ENCODE measurements at places on chromosomes 7 and 10.

- DNase-seq: no peak
Observed at GRCh38 chr7:130290745-130291144, 2.2 kb upstream of the CPA4 start.

GRCh38 chr7:155109121-155109520 lies 39.0 kb downstream of the HTR5A start:
- DNase-seq: no peak

DNA sequence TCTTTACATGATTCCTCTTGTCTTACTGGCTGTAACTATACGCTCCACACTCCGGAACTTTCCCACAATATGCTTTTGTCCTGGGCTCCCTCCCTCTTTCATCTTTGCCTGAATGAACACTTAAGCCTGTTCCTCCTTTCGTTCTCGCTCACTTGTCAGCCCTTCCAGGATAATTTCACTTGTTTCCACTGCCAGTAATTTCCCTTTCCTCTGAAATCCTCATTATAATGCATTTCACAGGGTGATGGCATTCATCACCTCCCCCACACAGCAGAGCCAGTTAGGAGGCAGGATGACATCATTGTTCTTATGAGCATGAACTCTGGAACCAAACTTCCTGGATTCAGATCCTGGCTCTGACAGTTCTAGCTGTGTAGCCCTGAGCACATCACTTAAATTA lies 372.6 kb downstream of the GPR158 start:
- no peak for DNase-seq

DNA sequence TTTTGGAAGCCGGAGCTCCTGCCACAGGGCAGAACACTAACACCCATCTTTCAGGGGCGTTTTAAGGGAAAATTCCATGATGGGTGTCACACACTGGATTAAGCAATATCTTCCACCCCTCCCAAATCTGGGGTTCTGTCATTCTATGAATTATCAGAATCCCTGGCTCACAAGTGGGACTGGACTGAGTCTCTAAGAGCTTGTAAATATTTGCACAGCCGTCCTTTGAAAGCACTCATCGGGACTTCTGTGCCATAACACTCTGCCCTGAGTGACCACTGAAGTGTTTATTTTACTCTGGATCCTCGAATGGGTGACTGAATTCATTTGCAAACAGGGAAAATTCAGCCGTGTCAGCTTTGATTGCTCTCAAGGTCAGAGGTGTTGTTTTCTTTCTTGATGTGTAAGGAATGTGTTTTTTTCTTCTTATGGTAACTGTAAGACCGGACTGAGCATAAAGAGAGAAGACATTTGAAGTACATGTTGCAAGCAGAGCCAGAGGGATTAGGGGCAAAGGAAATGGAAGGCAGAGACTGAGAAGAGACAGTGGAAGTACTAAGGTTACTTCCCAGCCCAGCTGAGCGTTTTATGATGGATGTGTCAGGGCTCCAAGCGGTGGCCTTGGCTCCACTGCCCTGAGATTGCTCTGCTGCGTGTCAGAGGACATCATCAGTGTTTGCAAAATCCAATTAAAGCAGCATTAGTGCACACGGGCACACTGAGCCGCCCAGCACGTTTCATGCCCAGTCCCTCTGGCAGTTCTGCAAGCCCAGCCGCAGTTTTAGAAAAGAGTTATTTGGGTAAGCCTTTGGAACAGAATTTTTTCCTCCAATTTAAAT lies 17.7 kb upstream of the GTPBP4 start:
- DNase-seq: no peak
